ENCODE measurements at places on chromosomes 1 and 21.
A peak's percentile ranks its signal among the peaks of the same experiment; 100 is the strongest.

GRCh38 chr1:36908096-36908495, 126.2 kb downstream of the GRIK3 start:
- DNase-seq: no peak

- DNase-seq: no peak
Observed at GRCh38 chr1:200892546-200892945, 2.2 kb upstream of the INAVA start.

DNA sequence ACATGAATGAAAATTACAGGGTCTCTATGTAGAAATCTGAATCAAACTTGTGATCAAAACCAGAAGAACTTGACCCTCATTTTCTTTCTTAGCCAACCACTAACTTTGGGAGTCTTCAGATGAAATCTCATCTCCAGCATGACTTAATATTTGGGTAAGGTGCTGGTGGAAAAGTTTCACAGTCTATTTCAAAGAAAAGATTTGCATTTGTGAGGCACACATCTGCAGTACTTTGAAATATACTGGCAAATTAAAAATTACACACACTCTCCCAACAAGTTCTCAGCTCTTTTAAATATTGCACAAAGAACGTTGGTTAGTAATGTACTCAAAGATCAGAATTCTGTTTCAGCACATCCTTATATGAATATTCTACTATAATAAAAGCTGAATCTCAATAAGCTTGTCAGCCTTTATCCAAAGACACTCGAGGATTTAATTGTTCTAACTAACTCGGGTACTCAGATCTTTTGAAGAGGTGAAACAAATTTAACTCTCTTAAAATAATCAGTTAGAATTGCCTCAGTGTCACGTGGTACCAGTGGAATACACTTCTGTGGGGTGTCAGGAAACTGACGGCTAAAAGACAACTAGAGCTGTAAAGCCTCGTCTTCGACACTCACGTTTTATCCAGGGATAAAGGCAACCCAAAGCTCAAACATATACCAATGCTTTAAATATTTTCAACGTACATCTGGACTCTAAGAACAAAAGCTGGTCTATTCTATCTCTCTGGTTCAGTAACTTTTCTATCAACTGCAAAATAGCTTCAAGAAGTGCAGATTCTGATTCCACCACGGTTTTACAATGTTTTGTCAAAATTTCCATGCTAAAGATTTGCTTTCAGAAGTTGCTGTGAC, 19.0 kb downstream of the SAMSN1 start:
- no peak for DNase-seq

DNA sequence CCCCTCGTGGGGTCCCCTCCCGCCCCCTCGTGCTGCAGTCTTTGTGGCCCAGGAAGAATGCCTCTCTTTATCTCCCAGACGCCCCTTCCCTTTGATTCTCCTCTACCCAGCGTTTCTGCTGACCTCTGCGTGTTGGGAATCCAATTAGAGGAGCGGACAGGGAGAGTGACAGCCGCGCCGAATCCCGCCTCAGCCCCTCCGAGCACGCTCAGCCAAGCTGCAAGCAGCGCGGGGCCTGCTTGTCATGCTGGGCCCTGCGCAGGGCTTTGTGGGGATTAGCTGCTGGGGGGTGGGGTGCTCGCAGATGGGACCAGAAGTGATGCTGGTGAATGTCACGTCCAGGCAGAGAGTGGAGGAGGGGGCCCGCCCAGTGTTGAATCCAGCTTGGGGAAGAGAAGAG, 91.1 kb downstream of the EPHB2 start:
- DNase-seq: no peak

DNA sequence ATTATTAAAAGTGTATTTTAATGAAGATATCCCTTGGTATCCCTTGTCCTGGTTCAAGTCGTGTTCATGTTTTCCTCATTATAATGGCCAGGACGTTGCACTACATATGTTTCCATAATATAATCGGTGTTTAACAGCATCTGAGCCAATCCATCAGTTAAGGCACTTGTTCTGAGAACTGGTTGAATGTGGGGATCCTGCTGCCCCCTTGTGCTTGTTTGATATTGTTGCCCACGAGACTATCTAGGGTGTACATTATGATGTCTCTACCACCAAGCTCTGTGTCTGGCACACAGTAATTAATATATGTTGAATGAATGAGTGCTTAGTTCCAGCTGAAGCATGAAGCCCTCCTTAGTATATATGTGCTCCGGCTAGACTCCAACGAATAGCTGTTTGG, 193.0 kb downstream of the CACNA1E start:
- peak; percentile 59 for DNase-seq

GRCh38 chr21:32119389-32119788, 159.5 kb downstream of the MIS18A start:
- no peak for DNase-seq

- no peak for DNase-seq
Observed at GRCh38 chr1:155717041-155717440, 28.1 kb downstream of the DAP3 start.

All from HEK293T (cell line).